ENCODE measurements at places on chromosomes 11 and 22. TPM values are rescaled to one million over a fixed set of nuclear protein-coding genes. Genes with fewer than 3 reads are reported as not detected.
A peak's percentile ranks its signal among the peaks of the same experiment; 100 is the strongest.

DNA sequence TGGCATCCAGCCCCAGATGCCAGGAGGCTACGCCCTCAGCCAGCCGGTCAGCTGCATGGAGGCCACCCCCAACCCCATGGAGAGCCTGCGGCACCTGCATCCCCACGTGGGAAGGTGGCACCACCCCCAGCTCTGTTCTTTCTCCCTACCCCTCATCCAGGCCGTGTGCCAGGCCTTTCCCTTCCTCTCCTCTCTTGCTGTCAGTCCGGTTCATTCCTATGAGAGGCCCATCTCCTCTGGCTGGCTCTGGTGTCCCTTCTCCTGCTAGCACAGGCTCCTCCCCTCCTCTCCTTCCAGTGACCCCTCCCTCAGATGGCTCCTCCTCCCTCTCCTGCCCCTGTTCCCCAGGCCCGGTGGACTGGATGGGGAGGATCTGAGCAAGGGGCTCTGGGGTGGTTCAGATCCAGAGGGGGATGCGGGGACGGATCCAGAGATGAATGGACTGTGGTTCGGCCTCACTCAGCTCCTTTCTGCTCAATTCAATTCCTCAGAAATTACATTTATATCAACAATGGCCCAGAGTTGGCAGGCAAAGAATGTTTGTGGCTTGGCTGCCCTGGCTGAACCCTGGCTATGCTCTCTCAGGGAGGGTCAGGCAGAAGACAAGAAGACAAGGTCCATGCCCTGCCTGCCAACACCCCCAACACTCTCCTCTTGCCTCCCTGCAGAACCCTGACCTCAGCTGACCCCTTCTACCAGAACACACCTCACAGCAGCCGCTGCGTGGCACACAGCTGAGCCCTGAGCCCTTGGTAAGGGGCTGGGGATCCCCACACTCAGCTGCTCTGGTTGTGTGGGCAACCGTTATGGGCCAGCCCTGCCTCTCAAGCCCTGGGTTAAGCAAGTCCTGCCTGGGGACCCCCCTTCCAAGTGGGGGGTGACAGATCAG lies 18.5 kb upstream of the LRRC10B start:
- no peak overlapping the region for H3K4me3 ChIP-seq
- H3K4me1 ChIP-seq: peaks cover 20% of the 10 kb centered on the region
- DNase-seq: no peak
- no peak overlapping the region for H3K27ac ChIP-seq

DNA sequence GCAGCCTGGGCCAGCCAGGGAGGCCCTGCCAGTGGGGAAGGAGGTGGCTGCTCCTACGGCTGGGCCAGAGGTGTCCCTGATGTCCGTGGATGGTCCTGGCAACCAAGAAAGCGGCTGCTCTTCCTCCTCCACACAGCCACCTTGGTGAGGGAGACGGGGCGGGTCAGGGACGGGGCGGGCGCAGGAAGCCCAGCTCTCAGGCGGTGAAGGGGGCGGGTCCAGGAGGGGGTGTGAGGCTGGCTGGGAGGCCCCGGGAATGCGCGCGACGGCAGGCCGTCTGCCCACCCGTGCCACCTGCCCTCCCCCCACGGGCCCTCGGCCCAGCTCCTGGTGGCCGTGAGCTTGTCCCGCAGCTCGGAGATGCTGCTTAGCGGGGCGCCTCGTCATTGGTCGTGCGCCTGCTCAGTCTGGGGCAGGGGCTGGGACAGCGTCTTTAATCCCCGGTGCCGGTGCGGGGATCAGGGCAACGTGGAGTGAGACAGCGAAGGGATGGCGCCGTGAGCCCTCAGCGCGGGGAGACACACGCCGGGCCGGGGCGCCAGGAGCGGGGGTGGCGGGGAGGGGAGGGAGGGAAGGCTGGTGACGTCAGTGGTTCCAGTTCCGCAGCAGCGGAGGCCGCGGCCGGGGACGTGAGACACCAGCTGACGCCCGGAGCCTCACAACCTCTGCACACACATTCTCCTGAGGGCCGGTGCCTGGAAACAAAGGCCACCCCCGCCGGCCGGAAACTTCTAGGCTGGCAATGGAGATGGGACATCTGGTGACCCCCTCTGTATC lies 6.7 kb upstream of the BRSK2 start:
- peaks cover 25% of the 10 kb centered on the region for H3K27me3 ChIP-seq
- peaks cover 9% of the 10 kb centered on the region for H3K4me1 ChIP-seq
- DNase-seq: peak; percentile 43
- peak overlapping the region; percentile 91 for H3K27ac ChIP-seq
- no peaks in the 10 kb centered on the region for H3K36me3 ChIP-seq
- H3K4me3 ChIP-seq: peak overlapping the region; percentile 68

DNA sequence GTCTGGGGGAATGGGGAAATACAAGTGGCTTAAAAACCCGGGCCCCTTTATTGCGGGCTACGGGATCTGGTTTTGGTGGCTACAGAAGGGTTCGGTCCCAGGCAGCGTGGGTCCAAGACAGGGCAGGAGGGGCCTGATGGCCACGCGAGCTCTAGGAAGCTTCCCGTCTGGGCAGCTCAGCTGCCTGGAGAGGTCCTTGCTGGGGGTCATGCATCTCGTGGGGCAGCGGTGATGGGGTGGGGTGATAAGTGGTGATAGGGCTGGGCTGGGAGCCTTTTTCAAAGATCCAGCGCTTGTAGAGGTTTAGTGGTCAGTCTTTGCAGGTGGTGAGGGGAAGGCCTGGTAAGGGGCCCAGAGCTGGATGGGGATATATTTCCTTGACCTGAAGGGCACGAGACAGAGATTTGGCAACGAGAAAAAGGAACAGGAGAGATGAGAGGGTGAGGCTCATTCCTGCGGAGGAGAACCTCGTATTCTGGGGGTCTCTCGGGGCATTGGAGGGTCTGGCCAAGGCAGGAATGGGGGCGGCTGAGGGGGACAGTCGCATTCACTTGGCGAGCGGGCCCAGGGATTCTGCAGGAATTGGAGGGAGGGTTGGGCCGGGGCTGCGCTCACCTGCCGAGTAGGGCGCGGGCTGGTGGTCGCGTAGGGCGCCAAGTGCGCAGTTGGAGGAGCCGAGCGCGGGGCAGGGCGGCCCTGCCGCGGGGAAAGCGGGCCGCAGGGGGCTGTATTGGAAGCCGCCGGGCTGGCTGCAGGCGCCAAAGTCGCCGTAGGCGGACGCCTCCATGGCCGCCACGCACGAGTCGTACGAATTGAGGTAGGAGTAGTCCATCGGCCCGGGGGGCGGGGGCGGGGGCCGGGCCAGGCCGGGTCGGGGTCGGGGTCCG lies 560 bp downstream of the PHOX2A start:
- peaks cover 5% of the 10 kb centered on the region for H3K36me3 ChIP-seq
- peaks cover 49% of the 10 kb centered on the region for H3K27me3 ChIP-seq
- peaks cover 14% of the 10 kb centered on the region for H3K4me1 ChIP-seq

DNA sequence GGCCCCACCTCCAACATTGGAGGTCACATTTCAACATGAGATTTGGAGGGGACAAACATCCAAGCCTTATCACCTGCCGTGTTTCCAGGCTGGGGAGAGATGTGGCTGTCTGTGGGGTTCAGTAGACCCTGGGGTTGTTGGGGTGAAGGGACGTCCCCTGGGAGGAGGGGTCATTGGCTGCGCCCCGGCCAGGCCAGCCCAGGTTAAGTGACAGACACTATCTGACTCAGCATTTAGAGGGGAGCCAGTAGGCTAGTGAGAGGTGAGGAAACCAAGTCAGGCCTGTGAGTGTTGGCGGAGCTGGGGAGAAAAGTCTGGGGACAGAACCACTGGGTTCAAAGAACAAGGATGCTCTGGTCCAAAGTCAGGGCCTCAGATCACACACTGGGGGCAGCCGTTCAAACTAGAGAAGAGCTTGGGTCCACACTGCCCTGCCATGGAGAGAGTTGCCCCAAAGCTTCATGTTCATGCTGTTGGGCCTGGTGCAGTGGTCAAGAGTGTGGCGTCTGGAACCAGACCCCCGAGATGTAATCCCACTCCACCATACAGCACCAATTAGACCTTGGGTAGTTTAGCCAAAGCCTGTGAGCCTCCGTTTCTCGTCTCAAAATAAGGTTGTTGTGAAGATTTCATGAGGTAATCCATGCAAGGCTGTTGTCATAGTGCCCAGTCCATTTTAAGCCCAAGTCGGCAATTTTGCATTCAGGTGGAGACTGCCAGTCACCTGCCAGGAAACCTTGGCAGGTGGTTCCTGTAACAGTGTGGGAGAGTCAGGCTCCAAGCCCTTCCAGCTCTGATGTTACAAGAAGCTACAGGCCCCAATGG lies 1289.6 kb downstream of the TBC1D22A start:
- no peaks in the 10 kb centered on the region for H3K4me1 ChIP-seq
- no peak overlapping the region for H3K27ac ChIP-seq
- no peaks in the 10 kb centered on the region for H3K36me3 ChIP-seq

Gene TH
- total RNA-seq: 1.1 TPM

Gene MLC1
- total RNA-seq: not detected

DNA sequence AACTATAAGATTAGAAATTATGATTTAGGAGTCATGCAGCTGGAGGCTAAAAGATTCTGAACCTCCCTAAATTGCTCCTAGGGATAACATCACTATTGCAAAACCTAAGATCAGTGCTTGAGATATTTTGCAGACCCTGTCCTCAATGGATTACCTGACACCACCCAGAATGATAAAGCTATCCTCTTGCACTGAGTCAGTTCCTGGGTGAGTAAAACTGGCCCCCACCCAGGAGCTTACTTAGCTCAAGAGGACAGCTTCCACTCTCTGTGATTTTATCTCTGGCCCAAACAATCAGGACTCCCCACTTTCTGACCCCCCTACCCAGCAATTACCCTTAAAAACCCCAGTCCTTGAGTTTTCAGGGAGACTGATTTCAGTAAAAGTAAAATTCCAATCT lies 2074.4 kb upstream of the RAG2 start:
- H3K4me1 ChIP-seq: no peaks in the 10 kb centered on the region
- H3K36me3 ChIP-seq: no peaks in the 10 kb centered on the region
- no peak overlapping the region for H3K4me3 ChIP-seq
- no peak for DNase-seq
- H3K27ac ChIP-seq: peak overlapping the region; percentile 75
- H3K27me3 ChIP-seq: no peaks in the 10 kb centered on the region

GRCh38 chr11:120096369-120097191 lies 41.3 kb downstream of the TRIM29 start:
- H3K27me3 ChIP-seq: peaks cover 54% of the 10 kb centered on the region
- no peaks in the 10 kb centered on the region for H3K36me3 ChIP-seq
- H3K4me3 ChIP-seq: no peak overlapping the region
